ENCODE measurements at places on chromosomes 7 and 10. TPM values are rescaled to one million over a fixed set of nuclear protein-coding genes. Genes with fewer than 3 reads are reported as not detected.

GRCh38 chr7:106609416-106609815 is 51.5 kb downstream of the CCDC71L start:
- no peak overlapping the region for H3K4me3 ChIP-seq
- DNase-seq, result no peak
- no peaks in the 10 kb centered on the region for H3K36me3 ChIP-seq
- no peak overlapping the region for H3K27ac ChIP-seq
- H3K4me1 ChIP-seq, result no peaks in the 10 kb centered on the region

SPDYE1 gene
- not detected for total RNA-seq

NEBL gene
- total RNA-seq, result 0.13 TPM

RAPGEF5 gene
- 0.93 TPM for total RNA-seq

- peaks cover 9% of the 10 kb centered on the region for H3K36me3 ChIP-seq
- no peak overlapping the region for H3K27ac ChIP-seq
- DNase-seq, result no peak
- H3K4me1 ChIP-seq, result no peaks in the 10 kb centered on the region
- no peaks in the 10 kb centered on the region for H3K27me3 ChIP-seq
- no peak overlapping the region for H3K4me3 ChIP-seq
These were observed 64.4 kb downstream of the NRBF2 start for GRCh38 chr10:63197344-63198092.

DNA sequence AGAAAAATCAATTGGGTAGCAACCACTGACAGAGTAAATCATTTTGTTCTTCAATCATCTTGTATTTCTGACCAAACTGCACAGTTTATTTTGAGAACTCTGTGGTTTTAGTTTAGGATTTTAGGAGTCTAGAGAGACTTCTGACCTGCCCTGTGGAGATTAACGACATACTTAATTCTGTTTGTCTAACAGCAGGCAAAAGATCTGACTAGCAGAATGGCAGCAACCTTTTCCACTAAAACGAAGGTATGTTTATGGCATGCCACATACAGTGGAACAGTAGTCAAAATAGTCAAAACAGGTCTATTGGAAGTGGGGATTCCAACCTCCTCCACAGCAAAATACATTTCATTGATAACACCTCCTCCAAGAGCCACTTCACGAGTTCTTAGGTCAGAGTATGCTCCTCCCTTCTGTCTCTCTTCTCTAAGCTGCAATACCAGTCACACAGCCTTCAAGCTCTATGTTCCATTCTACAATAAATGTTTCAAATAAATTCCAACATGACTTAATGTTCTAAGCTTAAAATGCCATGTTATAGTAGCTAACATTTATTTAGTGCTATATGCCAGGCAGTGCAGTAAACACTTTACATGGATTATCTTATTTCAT is 34.4 kb downstream of the NRCAM start:
- H3K36me3 ChIP-seq, result no peaks in the 10 kb centered on the region
- no peak overlapping the region for H3K27ac ChIP-seq
- H3K27me3 ChIP-seq, result peaks cover 4% of the 10 kb centered on the region
- no peaks in the 10 kb centered on the region for H3K4me1 ChIP-seq

DNA sequence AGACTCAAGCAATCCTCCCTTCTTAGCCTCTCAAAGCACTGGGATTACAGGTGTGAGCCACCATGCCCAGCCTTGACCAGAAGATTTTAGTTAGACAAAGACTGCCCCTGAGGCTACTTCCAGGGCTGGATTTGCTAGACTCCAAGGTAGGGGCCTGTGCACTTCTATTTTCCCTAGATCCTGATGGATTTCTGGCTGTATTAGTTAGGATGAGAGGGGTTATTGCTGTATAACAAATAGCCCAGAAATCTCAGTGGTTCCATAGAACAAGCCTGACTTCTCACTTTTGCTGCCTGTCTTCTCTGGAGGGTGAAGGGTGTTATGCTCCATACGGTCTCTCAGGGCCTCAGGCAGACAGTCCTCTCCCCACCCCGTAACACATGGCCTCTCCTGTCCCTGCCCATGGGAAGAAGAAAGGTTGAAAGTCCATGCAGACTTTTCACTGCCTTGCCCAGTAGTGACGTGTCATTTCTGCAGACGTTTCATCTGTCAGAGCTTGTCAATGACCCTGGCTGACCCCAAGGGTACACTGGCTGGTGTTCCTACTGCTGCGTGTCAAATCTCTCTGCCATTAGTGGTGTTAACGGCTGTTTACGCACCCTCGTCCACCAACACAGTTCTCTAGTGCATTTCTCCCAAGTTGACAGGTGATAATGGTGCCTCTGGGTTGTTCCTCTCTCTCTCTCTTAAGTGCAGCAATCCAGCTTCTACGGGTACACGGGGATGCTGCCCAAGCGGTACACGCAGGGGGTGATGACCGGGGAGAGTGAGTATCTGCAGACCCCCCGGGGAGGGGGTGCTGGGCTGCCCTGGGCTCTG is 11.6 kb downstream of the SLC29A4 start:
- H3K27me3 ChIP-seq, result no peaks in the 10 kb centered on the region
- H3K36me3 ChIP-seq, result no peaks in the 10 kb centered on the region
- H3K4me3 ChIP-seq, result no peak overlapping the region
- no peak for DNase-seq
- H3K27ac ChIP-seq, result no peak overlapping the region
- H3K4me1 ChIP-seq, result peaks cover 13% of the 10 kb centered on the region

DNA sequence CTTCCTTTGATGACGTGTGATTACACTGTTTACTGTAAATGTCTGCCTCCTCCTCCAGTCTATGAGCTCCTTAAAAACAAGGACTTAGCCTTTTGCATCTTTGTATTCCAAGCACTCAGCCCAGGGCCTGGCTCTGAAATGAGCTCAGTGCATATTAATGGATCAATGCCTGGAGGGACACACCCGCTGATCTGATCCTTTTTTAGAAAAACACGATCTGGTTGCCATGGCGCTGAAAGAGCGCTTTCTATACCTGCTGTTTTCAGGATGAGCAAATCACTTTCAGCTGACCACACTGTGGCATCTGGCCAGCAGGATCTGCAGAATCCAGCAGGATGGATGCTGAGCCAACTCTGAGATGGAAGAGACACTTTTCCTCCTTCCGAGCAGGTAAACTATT is 37.8 kb upstream of the GARS1 start:
- H3K4me3 ChIP-seq, result no peak overlapping the region
- no peak overlapping the region for H3K27ac ChIP-seq
- H3K36me3 ChIP-seq, result no peaks in the 10 kb centered on the region
- H3K4me1 ChIP-seq, result no peaks in the 10 kb centered on the region
- no peaks in the 10 kb centered on the region for H3K27me3 ChIP-seq

GRCh38 chr7:123724817-123725253 is 24.0 kb downstream of the WASL start:
- no peak overlapping the region for H3K27ac ChIP-seq
- no peaks in the 10 kb centered on the region for H3K36me3 ChIP-seq
- H3K27me3 ChIP-seq, result no peaks in the 10 kb centered on the region
- H3K4me1 ChIP-seq, result peaks cover 12% of the 10 kb centered on the region
- DNase-seq, result no peak
- H3K4me3 ChIP-seq, result no peak overlapping the region

- no peak for DNase-seq
- H3K27ac ChIP-seq, result no peak overlapping the region
- H3K4me1 ChIP-seq, result no peaks in the 10 kb centered on the region
- H3K36me3 ChIP-seq, result no peaks in the 10 kb centered on the region
- no peak overlapping the region for H3K4me3 ChIP-seq
These were observed 609.0 kb upstream of the DPP6 start for GRCh38 chr7:153443032-153443701.

DNA sequence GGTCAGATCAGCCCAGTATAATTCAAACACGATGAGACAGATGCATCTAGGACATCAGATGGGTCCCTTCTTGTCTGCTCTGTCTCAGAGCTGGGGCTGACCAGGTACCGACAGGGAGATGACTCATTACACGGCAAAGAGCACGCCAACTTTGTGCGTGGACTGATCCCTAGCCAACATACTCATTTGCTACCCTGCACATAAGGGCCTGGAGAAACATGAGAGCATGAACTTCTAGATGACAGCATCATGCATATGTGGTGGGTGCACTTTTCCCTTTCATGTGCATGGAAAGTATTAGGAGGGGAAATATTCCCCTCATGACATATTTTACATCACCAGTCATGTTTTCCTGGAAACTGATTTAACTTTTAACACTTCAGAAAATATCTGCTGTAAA is 35.1 kb upstream of the NPVF start:
- no peak for DNase-seq
- no peaks in the 10 kb centered on the region for H3K27me3 ChIP-seq
- H3K36me3 ChIP-seq, result no peaks in the 10 kb centered on the region

TRIL gene
- 0.13 TPM for total RNA-seq

GRCh38 chr10:131901181-131901829 is 497 bp downstream of the PPP2R2D start:
- H3K4me3 ChIP-seq, result peak overlapping the region; percentile 54
- no peaks in the 10 kb centered on the region for H3K27me3 ChIP-seq
- peak overlapping the region; percentile 94 for H3K27ac ChIP-seq
- peaks cover 40% of the 10 kb centered on the region for H3K4me1 ChIP-seq
- peak; percentile 33 for DNase-seq

FRG2B gene
- not detected for total RNA-seq

- H3K4me3 ChIP-seq, result no peak overlapping the region
- H3K27me3 ChIP-seq, result no peaks in the 10 kb centered on the region
- no peak for DNase-seq
- no peaks in the 10 kb centered on the region for H3K36me3 ChIP-seq
These were observed 84.4 kb downstream of the C10orf90 start for GRCh38 chr10:126586128-126586527.

- H3K27me3 ChIP-seq, result no peaks in the 10 kb centered on the region
- DNase-seq, result no peak
- no peaks in the 10 kb centered on the region for H3K4me1 ChIP-seq
- no peak overlapping the region for H3K4me3 ChIP-seq
- H3K36me3 ChIP-seq, result no peaks in the 10 kb centered on the region
These were observed 658.0 kb downstream of the TYW1 start for GRCh38 chr7:67654642-67655041.

MKI67 gene
- 0.19 TPM for total RNA-seq

GRCh38 chr10:6068422-6068821 is 6.3 kb upstream of the IL2RA start:
- no peaks in the 10 kb centered on the region for H3K4me1 ChIP-seq
- H3K27me3 ChIP-seq, result no peaks in the 10 kb centered on the region
- peak overlapping the region; percentile 46 for H3K4me3 ChIP-seq
- peak; percentile 69 for DNase-seq

DNA sequence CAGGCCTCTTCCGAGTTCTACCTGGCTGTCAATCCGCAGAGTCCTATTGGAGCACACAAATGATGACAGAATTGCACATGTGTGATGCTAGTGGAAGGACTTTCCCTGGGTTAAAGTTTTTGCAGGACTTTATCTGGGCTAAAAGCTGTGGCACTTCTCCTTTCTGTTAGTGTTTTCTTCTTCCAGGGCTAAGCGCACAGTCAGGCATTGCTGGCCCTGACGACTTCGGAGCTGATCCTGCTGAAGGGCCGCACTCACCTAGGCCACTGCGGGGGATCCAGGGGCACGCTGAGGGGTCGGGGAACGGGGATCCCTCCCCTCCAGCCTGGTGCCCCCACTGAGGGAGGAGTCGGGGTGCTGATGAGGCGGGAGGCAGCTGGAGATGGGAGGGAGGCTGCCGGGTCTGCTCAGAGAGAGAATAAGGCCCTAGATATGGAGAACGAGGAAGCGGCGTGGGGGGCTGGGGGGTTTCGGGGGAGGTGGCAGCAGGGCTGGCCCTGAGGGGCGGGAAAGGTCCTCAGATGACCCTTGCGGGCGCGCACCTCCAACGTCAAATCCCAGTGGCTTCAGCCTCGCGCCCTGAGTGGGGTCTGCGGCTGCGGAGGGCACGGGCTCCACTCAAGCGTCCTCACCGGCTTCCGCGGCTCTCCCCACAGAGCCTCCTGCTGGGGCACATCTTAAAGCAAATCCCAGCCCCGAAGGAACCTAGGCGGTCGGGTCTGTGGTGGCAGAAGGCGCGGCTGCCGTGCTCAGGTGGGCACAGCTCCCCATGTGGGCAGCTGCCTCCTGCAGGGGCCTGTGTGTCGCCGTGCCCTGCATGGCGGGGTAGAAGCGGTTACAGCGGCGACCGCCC is 30.9 kb downstream of the AGR3 start:
- H3K4me3 ChIP-seq, result no peak overlapping the region
- no peaks in the 10 kb centered on the region for H3K4me1 ChIP-seq
- no peak overlapping the region for H3K27ac ChIP-seq
- H3K27me3 ChIP-seq, result no peaks in the 10 kb centered on the region

GRCh38 chr10:132606536-132607316 is 69.1 kb downstream of the INPP5A start:
- no peaks in the 10 kb centered on the region for H3K27me3 ChIP-seq
- H3K36me3 ChIP-seq, result peaks cover 7% of the 10 kb centered on the region
- no peak overlapping the region for H3K4me3 ChIP-seq
- DNase-seq, result no peak
- H3K27ac ChIP-seq, result no peak overlapping the region

ZFAND4 gene
- total RNA-seq, result 33.2 TPM

GRCh38 chr10:121325490-121326231 is 272.6 kb downstream of the FGFR2 start:
- H3K27me3 ChIP-seq, result no peaks in the 10 kb centered on the region
- no peak overlapping the region for H3K4me3 ChIP-seq
- no peak for DNase-seq
- no peaks in the 10 kb centered on the region for H3K4me1 ChIP-seq
- no peaks in the 10 kb centered on the region for H3K36me3 ChIP-seq
- no peak overlapping the region for H3K27ac ChIP-seq

DNA sequence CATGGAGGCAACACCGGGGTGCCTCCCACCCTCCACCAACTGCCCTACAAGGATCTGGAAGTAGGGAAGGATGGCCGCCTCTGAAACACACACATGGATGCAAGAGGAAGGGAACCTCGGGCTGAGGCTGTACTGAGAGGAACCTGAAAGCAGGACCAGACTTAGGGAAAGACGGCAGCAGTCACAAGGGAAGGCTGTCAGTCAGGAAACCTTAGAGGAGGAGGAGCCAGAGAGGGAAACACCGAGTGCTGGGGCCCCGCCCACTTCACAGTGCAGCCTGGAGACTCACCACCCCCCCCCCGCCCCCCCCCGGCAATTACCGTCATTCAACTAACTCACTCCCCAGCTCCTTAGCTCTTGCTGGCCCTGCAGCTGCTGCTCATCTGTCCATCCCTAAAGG is 2.5 kb downstream of the CYREN start:
- no peaks in the 10 kb centered on the region for H3K27me3 ChIP-seq
- DNase-seq, result no peak
- H3K4me3 ChIP-seq, result no peak overlapping the region
- H3K27ac ChIP-seq, result peak overlapping the region; percentile 95
- H3K36me3 ChIP-seq, result peaks cover 47% of the 10 kb centered on the region
- H3K4me1 ChIP-seq, result peaks cover 16% of the 10 kb centered on the region

DNA sequence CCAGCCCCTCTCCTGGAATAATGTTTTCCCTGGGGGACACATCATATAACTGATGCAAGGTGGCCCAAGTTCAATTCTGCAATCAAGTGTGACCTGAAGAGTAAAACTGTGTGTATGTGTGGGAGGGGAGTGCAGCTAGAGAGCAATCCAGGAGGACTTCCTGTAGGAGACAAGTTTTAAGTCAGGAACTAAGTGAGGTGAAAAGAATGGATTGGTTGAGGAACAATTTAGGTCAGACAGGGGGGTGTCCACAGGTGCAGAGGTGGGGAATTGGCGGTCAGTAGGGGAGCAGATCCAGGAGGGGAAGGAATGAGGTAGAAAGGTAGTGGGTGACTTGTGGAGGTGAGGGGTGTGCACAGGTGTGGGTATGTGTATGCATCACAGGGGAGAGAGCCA is 82.6 kb downstream of the NEURL1 start:
- no peak for DNase-seq
- H3K36me3 ChIP-seq, result no peaks in the 10 kb centered on the region
- H3K4me3 ChIP-seq, result no peak overlapping the region
- H3K4me1 ChIP-seq, result no peaks in the 10 kb centered on the region
- no peak overlapping the region for H3K27ac ChIP-seq
- H3K27me3 ChIP-seq, result no peaks in the 10 kb centered on the region

OPN1SW gene
- total RNA-seq, result not detected
